Activated CD8-positive, alpha-beta T cell treated with anti-CD3 and anti-CD28 coated beads, Interleukin-2, amount 10 ng/mL, durations not matched to agents 7 days and 5 days (primary cell): ENCODE measurements at places on chromosomes 13 and 19.
A peak's percentile ranks its signal among the peaks of the same experiment; 100 is the strongest.

GRCh38 chr19:3061182-3062161, 823 bp downstream of the TLE5 start:
- peak; percentile 85 for DNase-seq

GRCh38 chr13:95226476-95226875, 74.8 kb downstream of the ABCC4 start:
- DNase-seq: no peak

DNA sequence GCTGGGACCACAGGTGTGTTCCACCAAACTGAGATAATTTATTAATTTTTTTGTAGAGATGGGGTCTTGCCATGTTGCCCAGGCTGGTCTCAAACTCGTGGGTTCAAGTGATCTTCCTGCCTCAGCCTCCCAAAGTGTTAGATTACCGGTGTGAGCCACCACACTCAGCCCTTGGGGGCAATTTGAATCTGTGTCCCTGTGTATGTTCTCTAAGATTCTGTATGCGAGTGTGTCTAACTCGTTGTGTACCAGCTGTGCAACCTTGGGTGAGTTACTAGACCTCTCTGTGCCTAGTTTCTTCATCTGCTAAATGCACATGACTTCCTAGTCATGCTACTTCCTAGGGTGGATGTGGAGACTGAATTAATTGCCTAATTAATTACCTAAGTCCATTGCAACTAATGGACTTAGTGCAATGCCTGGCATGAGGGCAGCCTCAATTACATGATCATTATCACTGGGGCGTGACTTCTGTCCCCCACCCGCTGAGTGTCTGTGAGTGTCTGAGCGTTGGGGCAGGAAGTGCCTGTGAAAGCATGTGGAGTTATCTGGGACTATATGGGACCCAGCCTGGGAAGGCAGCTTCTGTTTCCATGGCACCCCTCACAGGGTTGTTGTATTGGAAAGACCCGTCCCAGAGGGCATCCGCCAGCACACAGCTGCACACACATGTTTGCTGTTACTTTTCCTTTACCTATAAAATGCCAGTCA, 1.8 kb upstream of the NCCRP1 start:
- DNase-seq: no peak

DNA sequence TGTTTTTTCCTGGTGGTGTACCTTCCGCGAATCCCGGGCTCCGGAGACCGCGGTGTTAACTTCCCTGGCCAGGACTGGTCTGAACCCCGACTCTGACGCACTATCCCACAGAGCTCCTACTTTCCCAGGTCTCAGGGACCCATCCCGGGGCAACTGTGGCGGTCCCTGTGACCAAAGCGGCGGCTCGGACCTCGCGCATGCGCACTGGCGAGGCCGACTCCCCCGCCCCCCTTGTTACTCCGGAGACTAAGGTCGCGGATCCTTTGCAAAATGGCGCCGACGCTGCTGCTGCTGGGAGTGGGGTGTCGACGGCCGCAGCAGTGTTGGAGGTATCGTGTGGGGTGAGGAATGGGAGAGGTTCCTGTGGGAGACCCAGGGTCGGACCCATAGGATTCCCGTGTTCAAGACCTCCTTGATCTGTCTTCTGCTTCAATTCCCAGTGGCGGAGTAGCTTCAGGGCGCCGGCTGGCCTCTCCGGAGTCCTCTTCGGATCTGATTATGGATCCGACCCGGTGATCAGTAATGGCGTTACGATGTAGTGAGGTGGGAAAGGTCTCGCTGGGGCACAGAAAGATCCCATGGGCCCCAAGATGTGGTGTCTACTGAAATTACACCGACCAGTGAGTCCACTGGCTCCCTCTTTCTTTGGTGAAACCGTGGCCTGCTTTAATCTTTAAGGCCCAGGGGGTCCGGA, 66.6 kb upstream of the ZNF527 start:
- DNase-seq: no peak

- DNase-seq: no peak
Observed at GRCh38 chr19:16496613-16496983, 404 bp downstream of the C19orf44 start.

DNA sequence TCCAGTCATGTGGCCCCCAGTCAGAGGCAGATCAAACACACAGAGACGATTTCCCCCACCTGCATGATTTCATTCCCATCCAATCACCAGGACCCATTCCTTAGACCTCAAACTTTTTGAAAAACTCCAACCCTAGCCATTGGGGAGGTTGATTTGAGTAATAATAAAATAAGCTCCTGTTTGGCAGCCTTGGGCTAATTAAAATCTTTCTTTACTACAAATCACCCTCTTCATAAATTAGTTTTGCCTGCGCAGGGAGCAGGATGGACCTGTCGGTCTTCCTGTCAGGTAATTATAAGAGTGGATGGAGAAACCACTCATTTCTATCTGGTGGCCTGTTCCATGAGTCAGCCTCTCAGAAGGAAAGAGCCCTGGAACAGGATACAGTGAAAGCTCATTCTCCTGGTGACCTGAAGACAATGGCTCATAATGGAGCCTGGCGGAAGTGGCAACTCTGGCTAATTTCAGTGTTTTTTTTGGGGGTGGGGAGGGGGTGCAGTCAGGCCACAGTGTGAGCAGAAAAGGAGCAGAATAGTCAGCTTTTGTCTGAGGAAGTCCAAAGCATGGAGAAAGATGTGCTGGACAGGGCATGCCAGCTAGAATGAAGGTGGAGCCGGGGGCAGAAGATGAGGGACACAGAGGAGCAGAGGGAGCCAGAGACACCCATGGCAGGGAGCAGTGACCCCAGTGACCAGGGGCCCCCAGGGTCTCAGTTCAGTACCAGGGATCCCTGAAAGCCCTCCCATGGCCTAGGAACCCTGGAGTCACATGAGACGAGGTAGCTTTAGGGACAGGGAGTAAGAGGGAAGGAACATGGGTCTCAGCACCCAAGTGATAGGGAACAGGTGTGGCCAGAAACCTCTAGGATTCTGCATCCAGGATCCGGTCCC, 31.8 kb upstream of the PSG9 start:
- no peak for DNase-seq

DNA sequence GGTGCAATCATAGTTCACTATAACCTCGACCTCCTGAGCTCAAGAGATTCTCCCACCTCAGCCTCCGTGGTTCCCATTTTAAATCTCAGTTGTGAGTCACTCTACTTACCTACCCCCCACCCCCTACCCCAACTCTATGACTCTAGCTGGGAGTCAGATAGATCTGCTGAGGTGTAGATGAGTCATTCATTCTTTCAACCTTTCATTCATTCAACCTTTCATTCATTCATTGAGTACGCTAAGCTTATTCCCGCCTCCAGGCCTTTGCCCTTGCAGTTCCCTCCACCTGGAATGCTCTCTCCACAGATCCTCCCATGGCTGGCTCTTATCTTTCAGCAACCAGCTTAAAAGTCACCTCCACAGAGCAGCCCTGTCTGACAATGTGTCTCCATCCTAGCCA, 1.1 kb upstream of the MAST1 start:
- no peak for DNase-seq

DNA sequence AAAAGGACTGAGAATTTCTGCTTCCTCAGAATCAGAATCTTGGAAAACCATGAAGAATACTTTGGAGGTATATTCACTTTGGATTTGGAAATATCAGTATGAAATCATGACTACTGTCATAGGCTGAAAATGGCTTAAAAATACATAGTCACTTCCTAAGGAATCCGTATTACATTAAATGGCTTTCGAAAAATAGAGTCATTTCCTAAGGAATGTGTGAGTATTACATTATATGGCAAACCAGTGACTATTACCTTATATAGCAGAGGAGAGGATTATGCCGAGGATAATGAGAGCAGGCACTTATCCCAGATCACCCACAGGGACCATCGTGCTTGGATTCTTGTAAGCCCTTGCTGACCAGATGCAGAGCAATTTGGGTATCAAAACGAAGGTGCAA, 1471.8 kb downstream of the EFNB2 start:
- DNase-seq: no peak

DNA sequence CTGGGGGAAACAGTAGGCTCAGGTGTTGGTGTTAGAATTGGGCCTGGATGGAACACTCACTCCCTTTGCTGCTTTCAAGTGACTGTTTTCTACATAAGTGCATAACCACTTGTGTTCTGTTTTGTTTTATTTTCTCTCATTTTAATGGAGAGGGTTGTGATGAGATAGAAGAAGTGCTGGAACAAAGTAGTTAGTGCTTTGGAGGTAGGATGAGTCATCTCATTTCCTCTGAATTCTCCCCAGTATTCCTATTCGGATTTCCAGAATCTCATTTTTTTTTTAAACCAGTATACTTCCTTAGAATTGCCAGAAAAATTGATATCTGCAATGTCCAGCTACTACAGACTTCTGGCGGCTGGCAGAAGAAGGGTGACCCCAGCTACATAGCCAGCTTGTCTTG, 575.9 kb downstream of the MYO16 start:
- DNase-seq: no peak

DNA sequence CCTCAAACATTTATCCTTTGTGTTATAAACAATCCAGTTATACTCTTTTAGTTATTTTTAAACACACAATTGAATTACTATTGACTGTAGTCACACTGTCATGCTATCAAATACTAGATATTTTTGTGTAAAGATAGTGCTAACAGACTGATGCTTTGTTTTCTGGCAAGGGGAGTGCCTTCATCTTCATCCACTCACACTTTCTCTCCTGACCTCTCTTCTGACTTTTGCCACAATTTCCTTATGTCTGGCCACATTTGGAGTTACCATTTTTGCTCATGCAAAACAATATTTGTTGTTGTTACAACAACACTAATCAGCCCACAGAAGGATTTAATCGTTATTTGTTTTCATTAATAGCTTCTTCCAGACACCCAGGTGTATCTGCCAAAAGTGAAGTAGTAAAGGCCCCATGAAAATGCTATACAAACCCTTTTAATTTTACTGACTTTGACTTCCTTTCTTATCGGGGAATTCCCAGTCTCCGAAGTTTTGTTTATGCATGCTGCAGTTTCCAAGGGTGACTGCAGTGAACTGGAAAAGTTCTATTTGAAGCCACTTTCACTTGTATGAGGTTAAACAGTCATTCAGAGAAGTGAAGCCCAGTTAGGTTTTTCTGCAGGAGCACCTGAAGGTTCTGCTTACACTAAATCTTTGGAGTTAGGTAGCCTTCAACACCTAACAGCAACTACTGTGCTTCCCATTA, 66.1 kb upstream of the FRY start:
- DNase-seq: no peak
